Left ventricle myocardium superior (tissue), 1 donor: ENCODE measurements at places on chromosomes 3 and 15.

GRCh38 chr3:185549122-185549521 lies 3.3 kb downstream of the LIPH start:
- no peak for DNase-seq

- DNase-seq, result no peak
Measured at GRCh38 chr3:83926291-83926690, 1032.5 kb upstream of the CADM2 start.

GRCh38 chr3:81760215-81760614 lies 1.2 kb downstream of the GBE1 start:
- no peak for DNase-seq

GRCh38 chr3:13463618-13464400 lies 16.3 kb upstream of the HDAC11 start:
- no peak for DNase-seq

DNA sequence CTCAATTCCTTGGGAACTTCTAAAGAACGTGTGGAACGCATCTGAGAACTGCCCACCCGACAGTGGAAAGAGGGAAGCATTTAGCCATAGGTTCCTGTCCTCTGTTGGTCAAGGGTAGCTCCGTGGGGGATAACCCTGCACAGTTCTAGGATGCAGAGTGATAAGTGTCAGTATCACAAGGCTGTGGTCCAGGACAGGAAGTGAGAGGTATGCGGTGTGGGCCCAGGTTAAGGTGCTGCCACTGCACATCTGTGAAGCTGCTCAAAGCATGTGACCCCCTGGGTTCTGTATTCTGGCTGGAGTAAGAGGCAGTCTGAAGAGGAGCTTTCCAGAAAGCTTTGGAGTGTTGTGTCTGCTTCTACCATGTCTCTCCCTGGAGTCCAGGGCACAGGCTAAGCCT lies 51.7 kb upstream of the HES1 start:
- no peak for DNase-seq

GRCh38 chr3:170746175-170746942 lies 123.6 kb downstream of the RPL22L1 start:
- DNase-seq, result no peak

DNA sequence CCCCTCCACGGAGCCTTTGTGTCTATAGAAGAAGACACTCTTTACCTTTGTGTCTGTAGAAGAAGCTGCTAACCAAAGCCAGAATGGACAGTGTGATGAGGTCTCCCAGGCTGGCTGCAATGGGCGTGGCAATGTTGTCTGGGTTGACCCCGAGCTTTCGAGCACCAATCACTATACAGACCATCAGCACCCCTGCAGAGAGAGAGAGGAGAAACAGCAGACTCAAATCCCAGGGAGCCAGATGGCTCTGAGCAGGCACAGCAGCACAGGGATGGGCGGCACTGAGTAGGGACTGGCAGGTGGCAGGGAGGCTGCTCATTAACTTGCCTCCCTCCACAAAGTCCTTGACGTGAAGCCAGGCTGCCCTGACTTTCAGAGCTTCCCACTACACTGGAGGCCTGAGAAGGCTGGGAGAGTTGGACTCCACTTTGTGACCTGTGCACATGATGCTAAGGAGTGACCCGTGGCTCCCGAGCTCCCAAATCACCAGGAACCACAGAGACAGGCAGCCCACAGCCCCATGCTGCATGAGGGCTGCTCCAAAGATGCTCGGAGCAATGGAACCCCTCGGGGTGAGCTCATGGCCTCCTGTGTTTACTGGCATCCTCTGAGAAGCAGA lies 53.9 kb downstream of the ROPN1B start:
- DNase-seq, result no peak

DNA sequence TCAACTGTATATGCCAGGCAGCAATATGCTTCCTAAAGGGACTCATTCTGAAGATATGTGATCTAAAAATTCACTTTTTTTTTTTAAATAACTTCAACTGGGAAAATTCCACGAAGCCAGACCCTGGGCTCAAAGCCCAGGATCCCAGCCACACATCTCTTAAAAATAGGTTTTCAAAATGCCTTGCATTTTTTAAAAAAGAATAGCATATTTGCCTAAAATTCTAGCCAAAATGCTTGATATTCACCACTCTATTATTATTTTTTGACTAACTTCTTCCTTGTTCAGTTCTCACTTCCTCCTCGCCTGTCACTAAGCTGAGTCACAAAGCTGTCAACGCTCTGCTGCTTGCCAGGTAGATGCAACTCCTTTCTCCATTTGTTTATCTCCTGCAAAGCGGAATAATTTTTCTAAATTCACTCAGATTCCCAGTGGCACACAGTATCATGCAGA lies 28.0 kb upstream of the VGLL4 start:
- DNase-seq, result peak; percentile 39

GRCh38 chr3:35524856-35525255 lies 114.5 kb upstream of the ARPP21 start:
- no peak for DNase-seq

- DNase-seq, result no peak
Measured at GRCh38 chr3:18987862-18988447, 160.4 kb upstream of the KCNH8 start.

GRCh38 chr15:28129231-28129848 lies 30.2 kb upstream of the OCA2 start:
- no peak for DNase-seq

DNA sequence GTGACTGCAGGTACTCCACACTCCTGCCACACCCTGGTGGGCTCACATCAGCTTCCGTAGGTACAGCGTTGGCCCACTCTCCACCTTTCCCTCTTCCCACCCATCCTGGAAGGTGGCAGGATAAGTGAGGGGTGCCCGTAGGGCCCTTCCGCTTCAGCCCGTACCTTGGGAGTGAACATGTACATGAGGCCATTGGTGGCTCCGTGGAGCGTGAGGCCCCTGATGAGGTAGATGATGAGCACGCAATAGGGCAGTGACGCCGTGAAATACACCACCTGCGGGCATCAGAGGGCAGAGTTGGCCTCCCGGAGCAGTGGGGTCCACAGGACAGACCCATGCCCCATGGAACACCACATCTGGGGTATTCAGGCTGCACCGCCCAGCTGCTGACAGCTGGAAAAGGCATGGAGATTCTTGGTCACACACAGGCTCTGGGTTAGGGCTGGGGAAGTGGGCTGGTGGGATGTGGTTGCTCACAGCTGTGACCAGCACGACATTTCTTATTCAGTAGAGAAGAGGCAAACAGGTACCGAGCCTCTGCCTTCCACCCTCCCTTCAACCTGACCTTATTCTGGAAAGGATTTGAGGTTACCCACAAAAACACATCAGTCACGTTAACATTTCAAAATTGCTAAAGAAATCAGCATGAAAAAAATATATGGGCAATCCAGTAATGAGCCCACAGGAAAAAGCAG lies 23.8 kb downstream of the SLC6A20 start:
- no peak for DNase-seq

DNA sequence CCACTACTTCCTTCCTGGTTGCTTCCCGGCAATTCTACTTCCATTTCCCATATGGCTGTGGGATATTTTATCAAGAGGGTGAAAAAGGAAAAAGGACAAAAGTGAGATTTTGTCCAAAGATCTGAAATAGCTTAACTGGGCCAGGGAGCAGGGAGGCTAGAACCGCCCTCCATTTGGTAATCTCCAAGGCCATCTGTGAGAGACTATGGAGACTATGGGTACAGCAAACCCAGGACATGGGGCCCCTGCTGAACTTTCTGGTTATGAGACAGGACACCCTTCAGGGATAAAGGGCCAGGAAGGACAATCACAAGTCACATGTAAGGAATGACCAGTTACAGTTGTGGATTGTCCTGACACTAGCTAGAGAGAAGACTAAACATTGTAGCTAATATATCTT lies 24.3 kb downstream of the ZSCAN2 start:
- no peak for DNase-seq

DNA sequence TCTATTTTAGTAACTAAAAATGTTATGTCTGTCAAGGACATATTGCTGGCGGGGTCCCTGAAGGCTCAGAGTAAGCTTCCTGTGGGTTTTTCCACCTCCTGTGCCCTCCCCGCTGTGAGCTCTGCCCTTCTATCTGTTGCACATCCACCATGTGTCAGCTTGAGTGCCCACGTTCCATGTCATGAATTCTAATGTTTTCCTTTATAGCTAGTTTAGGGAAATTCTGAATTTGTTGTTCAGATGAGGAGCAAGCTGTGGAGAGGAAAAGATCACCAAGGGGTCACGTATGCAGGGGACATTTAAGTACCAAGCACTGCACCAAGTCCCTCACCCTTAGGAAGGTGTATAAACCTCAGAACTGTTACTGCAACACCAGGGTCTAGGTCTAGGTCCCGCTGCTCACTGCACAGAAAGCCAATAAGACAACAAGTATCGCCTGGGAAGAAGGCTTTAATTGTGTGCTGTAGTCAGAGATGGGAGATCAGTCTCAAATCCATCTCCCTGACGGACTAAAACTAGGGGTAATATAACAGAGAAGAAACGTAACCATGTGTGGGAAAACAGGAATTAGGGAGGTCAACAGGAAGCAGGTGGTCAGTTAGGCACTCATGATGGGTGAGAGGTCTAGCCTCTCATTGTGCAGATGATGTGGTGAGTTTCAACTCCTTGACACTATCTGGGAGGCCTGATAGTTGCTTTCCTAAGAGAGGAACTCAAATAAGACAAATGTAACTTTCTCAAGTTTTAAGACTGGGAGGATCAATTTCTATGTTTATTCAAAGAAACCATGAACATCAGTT lies 9.7 kb downstream of the GP9 start:
- DNase-seq, result no peak

DNA sequence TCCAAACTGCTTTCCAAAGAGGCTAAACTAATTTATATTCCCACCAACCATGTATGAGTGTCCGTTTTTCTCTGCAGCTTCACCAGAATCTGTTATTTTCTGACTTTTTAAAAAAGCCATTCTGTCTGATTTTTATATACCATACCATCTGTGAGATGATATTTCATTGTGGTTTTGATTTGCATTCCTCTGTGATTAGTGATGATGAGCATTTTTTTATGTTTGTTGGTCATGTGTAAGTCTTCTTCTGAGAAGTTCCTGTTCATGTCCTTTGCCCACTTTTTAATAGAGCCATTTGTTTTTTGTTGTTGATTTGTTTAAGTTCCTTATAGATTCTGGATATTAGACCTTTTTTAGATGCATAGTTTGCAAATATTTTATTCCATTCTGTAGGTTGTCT lies 179.4 kb upstream of the ALCAM start:
- DNase-seq, result no peak

DNA sequence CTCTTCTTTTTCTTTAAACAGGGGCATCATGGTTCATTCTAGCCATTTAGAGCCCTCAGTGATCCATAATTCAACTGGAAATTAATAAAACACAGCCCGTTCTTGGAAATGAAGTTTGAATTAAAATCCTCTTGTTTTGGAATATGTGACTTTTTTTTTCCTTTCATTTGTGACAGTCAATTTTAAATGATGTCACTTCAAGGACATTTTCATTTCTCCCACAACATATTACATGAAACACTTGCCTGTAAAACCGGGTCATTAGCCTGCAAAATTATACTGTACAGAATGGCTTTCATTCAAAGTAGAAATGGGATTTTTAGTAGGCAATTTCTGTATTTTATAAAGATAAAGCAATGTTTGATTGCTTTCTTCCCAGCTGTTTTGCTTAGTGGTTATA lies 789 bp upstream of the SEMA6D start:
- DNase-seq, result no peak

DNA sequence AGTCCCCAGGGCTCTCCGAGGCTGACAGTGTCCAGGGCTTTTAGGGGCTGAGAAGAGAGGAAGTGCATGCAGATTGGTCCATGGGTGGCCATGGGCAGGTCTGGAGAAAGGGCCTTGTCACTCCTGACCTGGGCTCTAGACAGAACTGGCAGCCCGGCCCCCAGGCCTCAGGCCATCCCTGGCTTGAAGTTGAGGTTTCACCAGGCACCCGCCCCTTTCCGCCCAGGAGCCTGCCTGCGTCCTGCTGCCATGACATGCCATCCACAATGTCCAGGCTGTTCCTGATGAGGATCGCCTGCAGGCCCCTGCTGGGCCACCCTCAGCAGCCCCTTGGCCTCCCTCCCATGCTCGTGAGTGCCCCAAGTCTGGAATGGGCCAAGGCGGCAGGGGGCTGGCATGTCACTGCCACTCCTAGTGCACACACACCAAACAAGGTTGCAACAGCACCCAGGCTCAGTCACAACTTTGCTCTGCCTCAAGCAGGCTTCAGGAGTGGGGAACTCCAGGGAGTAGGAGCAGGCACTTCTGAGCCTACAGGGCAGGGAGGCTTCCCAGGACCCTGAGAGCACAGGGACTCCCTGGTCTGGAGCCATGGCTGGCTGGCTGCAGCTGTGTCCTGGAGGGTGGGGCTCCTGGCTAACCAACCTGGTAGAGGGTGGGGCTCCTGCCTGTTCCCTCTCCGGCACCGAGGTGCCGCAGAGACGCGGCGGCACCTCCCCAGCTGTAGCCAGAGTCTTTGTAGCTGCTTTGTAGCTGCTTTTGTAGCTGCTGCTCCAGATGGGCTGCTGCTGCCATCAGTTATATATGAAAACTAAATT lies 1457.1 kb upstream of the GBE1 start:
- DNase-seq, result peak; percentile 21

DNA sequence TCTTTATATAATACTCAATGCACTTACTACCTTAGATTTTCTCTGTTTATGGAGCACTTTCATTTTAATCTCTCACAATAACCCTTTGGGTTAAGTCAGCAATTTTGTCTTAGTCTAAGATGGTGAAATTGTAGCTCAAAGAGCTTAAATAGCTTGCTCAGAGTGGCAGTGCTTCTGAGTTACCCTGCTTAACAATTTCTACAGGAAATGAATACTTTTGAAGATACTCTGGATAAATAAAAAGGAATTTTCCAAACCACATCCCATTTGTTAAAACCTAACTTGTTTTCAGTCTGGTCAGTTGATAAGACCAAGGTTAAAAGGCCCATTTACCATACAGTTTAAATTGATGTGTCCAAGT lies 37.2 kb downstream of the HMG20A start:
- DNase-seq, result no peak

DNA sequence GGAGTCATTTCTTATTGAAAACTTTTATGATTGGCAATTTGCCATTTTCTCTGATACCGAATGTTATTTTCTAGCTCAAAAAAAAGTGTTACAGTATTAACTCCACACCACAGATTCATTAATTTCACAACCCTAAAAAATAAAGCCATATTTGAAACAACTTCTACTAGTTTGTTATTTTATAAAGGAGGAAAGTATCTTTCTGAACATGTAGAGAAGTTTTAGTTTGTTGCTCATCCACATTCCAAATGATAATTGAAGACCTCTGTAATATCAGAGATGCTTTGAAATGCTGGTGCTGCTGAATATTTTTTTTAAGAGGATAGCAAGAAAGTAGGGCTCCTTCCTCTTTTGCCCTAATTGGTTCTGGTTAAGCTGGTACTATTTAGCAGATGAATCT lies 1.9 kb downstream of the VGLL3 start:
- DNase-seq, result no peak

DNA sequence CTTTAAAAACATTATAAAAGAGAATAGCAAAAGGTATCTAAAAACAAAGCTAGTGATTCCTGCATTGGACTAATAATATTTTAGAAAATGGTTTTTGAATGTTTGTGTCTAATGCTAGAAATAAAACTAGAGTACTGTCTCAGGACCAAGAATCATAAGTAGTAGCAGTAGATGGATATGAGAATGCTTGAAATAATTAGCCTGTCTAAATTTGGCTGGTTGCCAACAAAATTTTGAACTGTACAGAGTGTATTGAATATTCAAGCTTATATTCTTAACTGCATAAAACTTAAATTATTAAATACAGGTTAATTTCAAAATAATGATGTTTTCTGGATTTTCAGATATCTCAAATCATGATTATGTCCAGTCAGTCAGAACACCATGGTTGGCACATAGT lies 14.0 kb downstream of the ABHD5 start:
- no peak for DNase-seq

- no peak for DNase-seq
Measured at GRCh38 chr3:51242939-51243338, 142.2 kb upstream of the MANF start.

GRCh38 chr3:151096716-151097115 lies 11.3 kb downstream of the MED12L start:
- DNase-seq, result no peak
